ENCODE measurements at places on chromosomes 5 and 9. TPM values are rescaled to one million over a fixed set of nuclear protein-coding genes. Genes with fewer than 3 reads are reported as not detected.

DNA sequence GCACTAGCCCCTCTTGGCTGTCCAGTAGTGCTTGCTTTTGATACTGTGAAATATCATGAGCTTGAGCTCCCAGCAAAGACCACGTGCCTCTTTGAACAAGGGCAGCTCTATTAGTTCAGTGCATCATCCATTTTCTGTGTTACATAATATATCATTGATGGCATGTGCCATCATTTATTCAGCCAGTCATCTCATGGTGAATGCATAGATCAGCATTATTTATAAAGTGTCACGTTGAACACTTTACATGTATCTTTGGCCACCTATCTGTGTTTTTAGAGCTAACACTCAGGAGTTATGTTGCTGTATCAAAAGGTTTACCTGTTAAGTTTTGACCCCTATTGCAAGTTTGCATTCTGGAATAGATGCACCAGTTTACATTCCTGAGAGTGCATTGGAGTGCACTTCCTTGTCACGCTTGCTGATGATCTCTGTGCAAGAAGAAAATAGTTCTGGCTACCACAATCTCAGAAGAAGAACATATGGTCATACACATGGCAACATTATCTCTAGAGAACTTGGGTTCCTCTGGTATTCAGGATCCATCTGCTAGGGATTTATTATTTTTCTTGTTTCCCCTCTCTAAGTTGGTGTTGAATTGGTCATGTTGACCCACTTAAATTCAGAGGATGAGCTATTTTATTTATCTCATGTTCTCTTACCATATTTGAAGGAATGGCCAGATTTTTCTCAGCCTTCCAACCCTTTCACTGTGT is 120.9 kb downstream of the SH3GL2 start:
- no peak overlapping the region for H3K4me3 ChIP-seq
- no peaks in the 10 kb centered on the region for H3K36me3 ChIP-seq
- no peak overlapping the region for H3K27ac ChIP-seq
- no peaks in the 10 kb centered on the region for H3K4me1 ChIP-seq

- H3K4me3 ChIP-seq: no peak overlapping the region
- H3K4me1 ChIP-seq: no peaks in the 10 kb centered on the region
- no peak overlapping the region for H3K27ac ChIP-seq
Measured at GRCh38 chr9:98993570-98993945, 49.9 kb downstream of the COL15A1 start.

DNA sequence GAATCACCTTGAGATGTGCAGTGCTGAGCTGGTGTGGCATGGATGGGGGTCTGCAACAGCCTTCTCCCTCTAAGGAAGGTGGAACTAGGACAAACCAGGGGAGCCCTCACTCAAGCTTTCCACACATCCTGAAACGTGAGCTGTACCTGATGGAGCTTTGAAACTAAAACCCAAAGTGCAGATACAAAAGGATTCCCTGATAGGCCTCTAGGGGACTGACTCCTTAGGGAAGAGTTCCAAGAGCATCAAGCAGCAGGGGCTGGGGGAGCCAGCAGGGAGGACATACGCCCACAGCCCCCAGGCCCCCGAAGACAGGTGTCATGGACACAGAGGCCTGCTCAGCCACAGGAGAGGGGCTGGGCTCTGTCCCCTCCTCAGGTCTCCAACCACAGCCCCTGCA is 17.7 kb downstream of the ARHGEF37 start:
- no peaks in the 10 kb centered on the region for H3K4me1 ChIP-seq
- no peaks in the 10 kb centered on the region for H3K36me3 ChIP-seq
- no peak overlapping the region for H3K4me3 ChIP-seq
- no peaks in the 10 kb centered on the region for H3K27me3 ChIP-seq
- no peak overlapping the region for H3K27ac ChIP-seq

Gene NR5A1
- 88.4 TPM for total RNA-seq

Gene ADAMTSL1
- total RNA-seq: 18.1 TPM

GRCh38 chr5:128101676-128102075 is 18.1 kb downstream of the SLC12A2 start:
- H3K36me3 ChIP-seq: no peaks in the 10 kb centered on the region
- H3K4me3 ChIP-seq: no peak overlapping the region
- no peak overlapping the region for H3K27ac ChIP-seq

DNA sequence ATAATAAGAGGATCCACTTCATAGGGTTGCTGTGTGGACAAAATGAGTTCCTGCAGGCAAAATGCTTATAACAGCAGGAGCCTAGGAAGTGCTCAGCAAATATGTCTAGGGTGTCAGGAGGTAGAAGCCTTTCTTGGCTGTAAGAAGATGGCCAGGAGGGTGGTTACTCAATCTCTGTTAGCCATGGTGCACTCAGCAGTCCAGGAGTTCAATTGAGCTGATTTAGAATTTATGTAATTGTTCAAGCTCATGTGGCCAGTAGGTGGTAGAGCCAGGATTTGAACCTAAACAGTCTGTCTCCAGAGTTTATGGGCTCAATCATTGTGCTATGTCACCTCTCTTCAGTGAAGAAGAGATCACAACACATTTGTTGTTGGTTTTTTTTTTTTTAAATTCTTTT is 381.2 kb downstream of the KIF4B start:
- no peak for DNase-seq
- H3K27ac ChIP-seq: no peak overlapping the region
- no peak overlapping the region for H3K4me3 ChIP-seq
- no peaks in the 10 kb centered on the region for H3K36me3 ChIP-seq

DNA sequence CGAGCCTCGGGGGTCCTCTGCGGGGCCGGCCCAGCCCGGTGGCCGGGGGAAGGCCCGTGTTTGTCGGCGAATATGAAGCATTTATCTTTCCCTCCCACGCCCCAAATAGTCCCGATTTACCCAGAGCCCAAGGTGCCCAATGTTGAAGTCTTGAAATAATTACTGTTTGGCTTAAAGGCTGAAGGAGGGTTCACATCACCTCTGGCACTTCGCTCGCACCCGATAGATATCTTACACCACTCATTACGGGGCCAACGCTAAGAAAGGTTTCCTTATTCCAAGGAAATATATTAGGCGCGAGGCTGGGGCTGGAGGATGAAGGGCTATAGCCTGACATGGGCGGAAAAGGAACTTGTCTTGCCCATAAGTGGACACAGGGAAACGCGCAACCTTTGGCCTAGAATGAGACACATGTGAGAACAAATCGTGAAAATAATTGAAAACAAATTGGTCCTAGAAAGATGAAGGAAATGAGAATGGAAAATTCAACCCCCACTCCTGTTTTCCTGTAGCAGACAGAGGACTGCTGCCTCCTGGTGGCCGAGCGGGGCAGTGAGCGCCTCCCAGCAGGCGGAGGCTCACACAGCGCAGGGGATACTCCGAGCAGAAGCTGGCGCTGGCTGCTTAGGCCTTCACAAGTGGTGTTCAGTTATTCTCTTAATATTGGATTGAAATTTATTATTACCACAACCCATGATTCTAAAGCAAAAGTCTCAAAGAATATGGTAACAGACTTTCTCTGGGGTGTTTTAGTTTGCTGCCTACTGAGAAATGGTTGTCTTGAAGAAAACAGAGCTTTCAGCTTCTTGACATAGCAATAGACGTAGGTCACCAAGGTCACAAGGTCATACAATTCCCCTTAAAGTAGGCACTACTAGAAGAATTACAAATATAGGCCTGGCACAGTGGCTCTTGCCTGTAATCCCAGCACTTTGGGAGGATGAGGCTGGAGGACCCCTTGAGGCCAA is 7.9 kb downstream of the CCL21 start:
- H3K4me3 ChIP-seq: peak overlapping the region; percentile 55
- H3K27me3 ChIP-seq: no peaks in the 10 kb centered on the region
- H3K36me3 ChIP-seq: no peaks in the 10 kb centered on the region
- H3K27ac ChIP-seq: peak overlapping the region; percentile 80

Gene DDX46
- 25.9 TPM for total RNA-seq

DNA sequence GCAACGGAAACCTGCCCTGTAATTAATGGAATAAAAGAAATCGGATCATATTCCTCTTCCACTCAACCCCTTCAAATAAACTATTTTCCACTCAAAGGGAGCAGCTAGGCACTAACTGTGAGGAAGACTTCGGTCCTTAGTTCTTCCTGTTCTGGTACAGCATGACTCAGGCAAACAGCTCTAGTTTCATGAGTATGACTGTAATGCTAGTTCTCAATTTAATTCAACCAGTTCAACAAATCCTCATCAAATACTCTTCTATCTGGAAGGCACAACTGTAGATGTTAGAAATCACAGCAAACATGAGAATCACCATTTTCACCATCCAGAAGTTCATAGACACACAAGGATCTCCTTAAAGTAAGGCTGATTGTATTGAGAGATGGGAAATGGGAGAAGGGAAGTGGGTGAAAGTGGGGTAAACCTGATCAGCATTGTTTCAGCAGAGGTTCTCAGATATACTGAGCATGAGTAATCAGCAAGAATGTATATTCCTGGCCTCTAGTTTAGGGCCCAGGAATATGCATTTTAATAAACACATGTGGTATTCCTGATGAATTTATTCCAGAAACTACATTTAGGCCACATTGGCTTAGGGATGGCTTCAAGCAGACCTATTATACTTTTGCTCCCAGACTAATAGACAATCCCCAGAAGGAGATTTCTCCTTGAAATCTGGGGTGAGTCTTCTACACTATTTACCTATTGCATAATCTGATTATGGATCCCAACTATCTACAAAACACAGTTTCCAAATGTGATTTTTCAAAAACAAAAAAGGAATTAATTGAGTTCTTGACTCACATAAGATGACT is 141.1 kb upstream of the SLC12A2 start:
- no peaks in the 10 kb centered on the region for H3K27me3 ChIP-seq
- no peak for DNase-seq
- H3K36me3 ChIP-seq: no peaks in the 10 kb centered on the region
- no peaks in the 10 kb centered on the region for H3K4me1 ChIP-seq

Gene ADGRD2
- 4.0 TPM for total RNA-seq

DNA sequence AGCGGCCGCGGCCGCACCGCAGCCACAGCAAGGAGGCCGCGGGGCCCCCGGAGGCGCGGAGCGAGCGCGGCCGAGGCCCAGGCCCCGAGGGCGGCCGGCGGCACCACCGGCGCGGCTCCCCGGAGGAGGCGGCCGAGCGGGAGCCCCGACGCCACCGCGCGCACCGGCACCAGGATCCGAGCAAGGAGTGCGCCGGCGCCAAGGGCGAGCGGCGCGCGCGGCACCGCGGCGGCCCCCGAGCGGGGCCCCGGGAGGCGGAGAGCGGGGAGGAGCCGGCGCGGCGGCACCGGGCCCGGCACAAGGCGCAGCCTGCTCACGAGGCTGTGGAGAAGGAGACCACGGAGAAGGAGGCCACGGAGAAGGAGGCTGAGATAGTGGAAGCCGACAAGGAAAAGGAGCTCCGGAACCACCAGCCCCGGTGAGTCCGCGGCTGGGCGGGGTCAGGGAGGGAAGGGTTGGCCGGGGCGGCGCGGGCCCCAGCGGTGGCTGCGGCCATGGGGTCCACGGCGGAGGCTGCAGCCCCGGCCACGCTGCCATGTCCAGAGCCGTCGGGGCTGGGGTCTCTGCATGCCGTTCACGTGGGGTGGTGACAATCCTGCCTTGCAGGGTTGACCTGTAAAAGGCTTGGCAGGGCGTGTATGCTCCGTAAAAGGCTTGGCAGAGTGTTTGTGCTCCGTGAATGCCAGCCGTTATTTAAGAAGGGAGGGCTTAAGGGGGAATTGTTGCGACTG is 146.0 kb downstream of the CACNA1B start:
- H3K4me1 ChIP-seq: no peaks in the 10 kb centered on the region
- no peak for DNase-seq
- peak overlapping the region; percentile 16 for H3K4me3 ChIP-seq
- no peaks in the 10 kb centered on the region for H3K27me3 ChIP-seq
- H3K27ac ChIP-seq: no peak overlapping the region
- no peaks in the 10 kb centered on the region for H3K36me3 ChIP-seq

DNA sequence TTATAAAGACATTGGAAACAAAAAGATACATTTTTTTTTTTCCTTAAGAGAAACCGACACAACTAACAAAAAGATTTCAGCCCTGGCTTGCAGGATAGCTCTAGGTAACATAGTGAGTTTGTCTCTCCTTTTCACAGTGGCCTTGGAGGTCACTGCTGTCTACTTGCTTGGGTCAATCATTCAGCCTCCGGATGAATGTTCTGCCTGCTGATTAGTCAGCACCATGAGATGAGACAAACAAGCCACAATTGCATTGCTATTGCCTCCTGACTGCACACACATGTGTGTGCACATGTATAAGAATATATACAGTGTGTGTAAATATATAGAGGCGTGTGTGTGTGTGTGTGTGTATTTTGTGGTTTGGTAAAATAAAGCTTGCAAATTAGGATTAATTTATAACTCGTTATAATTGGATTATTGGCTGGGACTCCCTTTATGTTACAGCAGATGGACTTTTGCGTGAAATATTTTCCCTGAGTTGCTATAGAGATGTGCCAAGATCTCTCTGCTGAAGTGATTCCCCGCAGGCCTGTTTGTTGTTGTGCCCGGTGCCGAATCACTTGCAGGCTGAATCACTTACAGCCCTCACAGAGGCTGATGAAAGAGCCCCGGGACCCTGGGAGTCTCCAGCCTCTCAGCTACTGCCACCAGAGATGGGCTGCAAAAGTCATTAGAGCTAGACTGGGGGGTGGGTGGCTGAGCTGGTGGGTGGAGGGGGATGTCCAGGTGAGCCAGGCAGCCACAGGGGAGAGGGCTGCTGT is 161.2 kb downstream of the FGF18 start:
- no peak for DNase-seq
- H3K27ac ChIP-seq: no peak overlapping the region
- no peaks in the 10 kb centered on the region for H3K4me1 ChIP-seq

Gene PROB1
- 2.4 TPM for total RNA-seq

DNA sequence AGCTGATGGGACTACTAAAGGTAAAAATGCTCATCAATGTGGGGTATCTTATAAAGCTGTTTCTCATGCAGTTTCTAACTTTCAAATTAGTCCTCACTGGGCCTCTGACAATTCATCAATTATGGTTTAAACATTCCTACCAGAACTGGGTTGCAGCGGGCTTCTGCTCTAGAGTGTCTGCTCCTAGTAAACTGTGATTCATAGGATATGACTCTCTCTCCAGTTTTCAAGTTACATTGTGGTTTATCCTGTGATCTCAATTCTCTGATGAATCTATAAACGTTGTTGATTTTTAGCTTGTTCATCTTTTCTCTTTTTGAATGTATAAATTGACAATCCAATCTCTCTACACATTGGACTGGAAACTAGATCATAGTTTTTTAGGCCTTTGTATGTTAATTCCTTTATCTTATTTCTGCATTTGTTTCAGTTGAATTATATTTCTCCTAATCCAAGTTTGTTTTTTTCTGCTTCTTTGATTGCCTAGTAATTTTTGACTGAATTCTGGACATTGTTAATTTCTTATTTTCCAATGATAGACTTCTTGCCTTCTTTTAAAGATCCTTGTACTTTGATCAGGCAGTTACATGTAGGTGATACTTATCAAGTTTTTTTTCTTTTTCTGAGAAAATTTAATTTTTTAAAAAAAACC is 822.6 kb downstream of the TLE1 start:
- H3K36me3 ChIP-seq: no peaks in the 10 kb centered on the region
- no peak overlapping the region for H3K4me3 ChIP-seq
- no peaks in the 10 kb centered on the region for H3K4me1 ChIP-seq
- H3K27ac ChIP-seq: no peak overlapping the region

GRCh38 chr9:127336506-127337352 is 60.2 kb upstream of the SLC2A8 start:
- H3K4me1 ChIP-seq: no peaks in the 10 kb centered on the region
- DNase-seq: peak; percentile 64
- peak overlapping the region; percentile 29 for H3K27ac ChIP-seq
- H3K4me3 ChIP-seq: no peak overlapping the region
- H3K27me3 ChIP-seq: no peaks in the 10 kb centered on the region

- H3K27me3 ChIP-seq: no peaks in the 10 kb centered on the region
- no peak overlapping the region for H3K4me3 ChIP-seq
- no peaks in the 10 kb centered on the region for H3K36me3 ChIP-seq
- no peaks in the 10 kb centered on the region for H3K4me1 ChIP-seq
- no peak overlapping the region for H3K27ac ChIP-seq
Measured at GRCh38 chr5:170813231-170813630, 29.7 kb downstream of the GABRP start.
